ENCODE measurements at places on chromosomes 6 and 20.

DNA sequence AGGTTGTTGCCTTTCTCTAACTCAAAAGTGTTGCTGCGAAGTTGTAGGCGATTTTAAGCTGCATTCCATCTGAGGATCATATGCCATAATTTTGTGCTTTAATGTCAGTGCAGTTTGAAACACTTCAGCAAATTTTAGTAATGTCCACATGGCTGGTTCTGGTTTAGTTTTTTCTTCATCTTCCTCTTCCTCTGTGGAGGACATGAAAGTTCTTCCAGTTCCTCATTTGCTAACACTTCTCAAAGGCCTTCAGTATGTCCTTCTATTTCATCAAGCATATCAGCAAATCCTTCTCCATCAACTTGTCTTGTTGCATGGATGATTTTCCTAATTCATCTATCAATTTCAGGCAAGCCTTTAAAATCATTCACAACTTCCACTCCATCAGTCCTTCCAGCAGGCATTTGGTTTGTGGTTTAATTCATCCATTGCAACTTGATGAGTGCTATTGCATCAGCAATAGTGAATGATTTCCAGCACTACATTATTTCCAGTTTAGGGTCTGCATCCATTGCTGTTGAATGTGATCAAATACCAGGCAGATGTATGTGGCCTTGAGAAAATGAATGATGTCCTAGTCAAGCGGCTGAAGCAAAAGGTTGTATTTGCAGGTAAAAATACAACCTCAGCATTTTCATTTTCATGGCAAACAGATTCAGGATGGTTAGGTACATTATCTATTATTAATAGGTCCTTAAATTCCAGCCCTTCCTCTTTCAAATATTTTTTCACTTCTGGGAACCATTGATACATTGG is 20.2 kb downstream of the SHLD1 start:
- no peak for DNase-seq

DNA sequence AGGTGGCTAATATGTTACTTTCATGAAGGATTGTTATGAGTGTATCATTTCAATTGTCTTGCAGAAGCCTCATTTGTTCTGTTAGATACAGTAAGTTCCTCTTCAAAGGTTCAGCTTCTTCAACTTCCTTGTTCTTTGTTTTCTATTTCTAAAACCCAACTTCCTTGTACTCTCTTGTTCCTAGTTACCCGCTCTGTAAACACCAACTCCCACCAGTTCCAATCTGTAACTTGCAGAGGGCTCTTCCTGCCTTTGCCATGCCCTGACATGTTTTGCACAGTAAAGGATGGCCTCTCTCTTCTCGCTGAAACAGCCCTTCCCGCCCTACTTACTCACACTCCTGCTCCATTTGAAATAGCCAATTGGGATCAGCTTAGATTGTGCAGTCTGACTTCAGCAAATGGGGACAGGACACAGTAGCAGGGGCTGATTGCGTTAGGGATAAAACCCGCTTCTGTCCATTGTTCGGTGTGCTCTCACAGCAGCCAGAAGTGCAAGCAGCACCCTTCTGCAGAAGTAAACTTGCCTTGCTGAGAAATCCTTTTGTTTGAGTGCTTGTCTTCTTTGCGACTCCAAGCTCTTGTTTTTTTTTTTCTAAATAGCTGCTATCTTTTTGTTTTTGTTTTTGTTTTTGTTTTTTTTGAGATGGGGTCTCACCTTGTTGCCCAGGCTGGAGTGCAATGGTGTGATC is 45.9 kb upstream of the POU5F1 start:
- DNase-seq: no peak

GRCh38 chr6:97023982-97024381 is 99.5 kb downstream of the KLHL32 start:
- no peak for DNase-seq

GRCh38 chr6:130183271-130184222 is 39.2 kb downstream of the SAMD3 start:
- DNase-seq: no peak

GRCh38 chr20:46268131-46268614 is 40.1 kb downstream of the CDH22 start:
- no peak for DNase-seq

DNA sequence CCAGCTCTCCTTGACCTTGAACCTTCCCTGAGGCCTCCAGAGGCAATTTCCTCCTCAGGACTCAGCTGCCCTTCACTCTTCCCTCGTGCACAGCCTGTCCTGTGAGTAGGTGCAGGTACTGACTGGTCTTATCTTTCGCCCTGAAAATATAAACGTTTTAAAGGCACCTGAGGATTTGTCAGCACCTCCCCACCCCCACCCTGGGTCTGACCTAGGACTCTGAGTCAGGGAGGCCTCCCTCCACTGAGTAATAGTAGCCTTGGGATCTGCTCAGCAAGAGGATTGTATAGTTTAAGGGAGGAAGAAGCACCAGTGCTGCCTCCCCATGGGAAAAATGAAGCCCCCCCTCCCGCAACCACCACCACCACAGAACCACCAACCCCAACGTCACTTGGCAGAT is 54.6 kb downstream of the PPARD start:
- DNase-seq: no peak

- no peak for DNase-seq
Measured at GRCh38 chr6:85579581-85579980, 14.1 kb downstream of the SNX14 start.

DNA sequence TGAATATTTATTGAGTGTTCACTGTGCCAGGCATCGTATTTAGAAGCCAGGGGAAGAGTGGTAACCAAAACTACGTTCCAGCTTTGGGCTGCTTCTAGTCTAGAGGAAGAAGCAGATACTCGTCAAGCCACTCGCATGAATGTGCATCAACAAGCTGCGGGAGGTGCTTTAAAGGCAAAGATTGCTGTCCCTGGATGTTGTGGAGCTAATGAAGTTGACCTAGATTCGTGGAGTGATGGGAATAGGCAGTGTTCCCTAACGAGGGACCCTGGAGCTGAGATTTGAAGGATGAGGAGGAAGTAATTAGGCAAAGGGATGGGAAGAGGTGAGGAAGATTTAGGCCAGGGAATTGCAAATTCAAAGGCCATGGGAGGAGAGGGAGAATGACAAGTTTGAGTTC is 118.9 kb downstream of the TMEM170B start:
- no peak for DNase-seq

GRCh38 chr6:11198663-11199603 is 33.5 kb downstream of the NEDD9 start:
- DNase-seq: no peak

- DNase-seq: peak; percentile 7
Measured at GRCh38 chr6:13194852-13195251, 133.5 kb downstream of the TBC1D7 start.

DNA sequence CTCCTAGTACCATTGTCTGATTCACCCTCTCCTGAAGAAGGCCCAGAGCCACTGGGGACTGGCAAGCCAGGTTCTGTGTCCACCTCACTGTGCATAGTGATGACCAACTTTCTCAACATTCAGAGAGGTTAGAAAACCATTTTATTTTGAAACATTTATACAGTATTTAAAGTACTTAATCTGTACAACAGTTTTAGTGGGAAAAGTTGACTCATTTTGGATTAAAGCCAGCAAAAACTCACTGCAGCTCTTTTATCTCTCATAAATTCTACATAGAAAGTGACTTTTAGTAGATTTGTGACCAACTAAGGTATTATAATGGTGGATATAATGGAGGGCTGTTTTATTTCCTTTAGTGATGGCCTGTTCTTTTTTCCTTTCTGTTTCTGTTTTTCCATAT is 9.7 kb downstream of the TULP4 start:
- DNase-seq: no peak

DNA sequence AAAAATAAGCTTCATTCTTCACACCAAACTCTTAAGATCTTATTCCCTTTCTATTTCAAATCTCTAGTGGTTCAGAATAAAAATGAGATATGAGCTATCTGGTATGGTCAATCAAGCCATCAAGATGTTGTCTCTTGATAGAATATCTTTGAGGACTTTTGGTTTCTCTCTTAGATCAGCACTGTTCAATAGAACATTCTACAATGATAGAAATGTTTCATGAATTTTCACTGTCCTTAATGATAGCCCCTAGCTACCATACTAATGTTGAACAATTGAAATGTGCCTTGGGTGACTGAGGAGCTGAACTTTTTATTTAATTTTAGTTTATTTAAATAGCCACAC is 24.1 kb upstream of the HINT3 start:
- DNase-seq: no peak

GRCh38 chr20:32742322-32743236 is 688 bp downstream of the COMMD7 start:
- DNase-seq: no peak

- no peak for DNase-seq
Measured at GRCh38 chr6:124490122-124490521, 472.1 kb upstream of the RNF217 start.

GRCh38 chr6:136846046-136846445 is 23.7 kb downstream of the PEX7 start:
- DNase-seq: no peak

GRCh38 chr6:44010411-44011349 is 116.6 kb downstream of the MRPL14 start:
- no peak for DNase-seq

DNA sequence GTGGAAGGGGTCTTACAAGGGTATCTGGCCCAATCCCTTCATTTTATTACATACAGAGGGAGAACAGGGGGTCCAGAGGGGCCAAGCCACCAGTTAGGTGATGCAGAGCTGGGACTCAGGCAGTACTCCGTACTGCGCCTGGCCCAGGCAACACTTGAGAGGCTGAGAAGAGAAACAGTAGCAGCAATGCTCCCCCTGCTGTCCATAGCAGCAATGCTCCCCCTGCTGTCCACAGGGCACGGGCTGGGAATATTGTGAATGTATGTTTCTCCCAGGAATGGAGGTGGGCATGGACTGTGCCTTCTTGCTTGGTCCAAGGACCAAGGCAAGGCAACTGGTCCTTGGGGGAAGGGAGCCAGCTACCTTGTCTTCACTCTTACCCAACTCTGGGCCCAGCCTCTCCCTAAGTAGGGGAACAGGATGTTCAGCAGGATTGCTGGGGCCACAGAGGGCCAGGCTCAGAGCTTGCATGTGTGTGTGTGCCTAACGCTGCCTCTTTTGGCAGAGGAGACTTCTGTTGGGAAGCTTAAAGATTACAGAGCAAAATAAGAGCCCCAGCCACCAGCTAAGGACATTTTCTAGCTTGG is 14.8 kb upstream of the FAM83C start:
- DNase-seq: peak; percentile 24

DNA sequence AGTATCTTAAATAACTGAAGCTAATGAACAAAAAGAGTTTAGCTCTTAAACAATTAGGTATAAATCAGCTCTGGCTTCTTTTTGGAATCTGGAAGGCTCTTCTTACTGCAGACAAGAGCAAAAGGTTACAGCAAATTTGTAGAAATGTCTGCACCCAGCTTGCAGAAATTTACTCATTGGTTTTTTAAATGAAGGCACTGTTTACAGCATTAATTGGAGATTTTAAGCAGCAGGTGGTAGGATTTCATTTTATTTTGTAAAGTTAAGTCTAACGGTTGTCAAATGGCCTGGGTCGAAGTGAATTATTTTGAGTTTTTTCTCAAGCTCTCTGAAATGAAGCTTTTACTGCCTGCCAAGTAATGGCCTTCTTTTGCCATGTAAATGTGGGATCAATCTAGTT is 102.1 kb downstream of the NRSN1 start:
- DNase-seq: no peak

All from stimulated activated CD4-positive, alpha-beta T cell treated with anti-CD3 and anti-CD28 coated beads, Interleukin-4, amount 100 ng/mL, for 1 hour (primary cell).